ENCODE measurements at places on chromosomes 1 and 21. TPM values are rescaled to one million over a fixed set of nuclear protein-coding genes. Genes with fewer than 3 reads are reported as not detected.

Gene COL16A1
- polyA plus RNA-seq: 7.5 TPM

Gene AMY1B
- not detected for polyA plus RNA-seq

Gene TARDBP
- polyA plus RNA-seq: 66.3 TPM

Gene PGLYRP4
- not detected for polyA plus RNA-seq

Gene SUSD4
- 0.40 TPM for polyA plus RNA-seq

DNA sequence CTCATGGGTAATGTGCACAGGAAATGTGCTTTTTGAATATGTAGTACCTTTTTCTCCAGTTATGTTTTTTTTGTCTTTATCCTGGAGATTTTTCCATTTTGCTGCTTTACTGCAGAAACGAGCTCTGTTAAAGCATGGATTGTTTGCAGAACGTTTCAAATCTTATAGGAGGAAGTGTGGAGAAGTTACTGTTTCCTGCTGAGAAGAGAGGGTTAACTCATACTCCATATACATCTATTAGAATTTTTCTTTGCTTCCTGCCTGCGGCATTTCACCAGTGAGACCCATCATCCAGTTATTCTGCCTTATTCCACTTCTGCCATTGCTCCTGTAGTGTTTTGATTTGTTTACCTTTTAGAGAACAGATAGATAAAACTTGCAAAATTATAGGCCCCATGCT is 2.0 kb downstream of the RPRD2 start:
- H3K27ac ChIP-seq: peak overlapping the region; percentile 97
- no peaks in the 10 kb centered on the region for H3K27me3 ChIP-seq
- no peaks in the 10 kb centered on the region for H3K4me1 ChIP-seq
- H3K36me3 ChIP-seq: no peaks in the 10 kb centered on the region
- peak overlapping the region; percentile 76 for H3K4me3 ChIP-seq
- DNase-seq: no peak

DNA sequence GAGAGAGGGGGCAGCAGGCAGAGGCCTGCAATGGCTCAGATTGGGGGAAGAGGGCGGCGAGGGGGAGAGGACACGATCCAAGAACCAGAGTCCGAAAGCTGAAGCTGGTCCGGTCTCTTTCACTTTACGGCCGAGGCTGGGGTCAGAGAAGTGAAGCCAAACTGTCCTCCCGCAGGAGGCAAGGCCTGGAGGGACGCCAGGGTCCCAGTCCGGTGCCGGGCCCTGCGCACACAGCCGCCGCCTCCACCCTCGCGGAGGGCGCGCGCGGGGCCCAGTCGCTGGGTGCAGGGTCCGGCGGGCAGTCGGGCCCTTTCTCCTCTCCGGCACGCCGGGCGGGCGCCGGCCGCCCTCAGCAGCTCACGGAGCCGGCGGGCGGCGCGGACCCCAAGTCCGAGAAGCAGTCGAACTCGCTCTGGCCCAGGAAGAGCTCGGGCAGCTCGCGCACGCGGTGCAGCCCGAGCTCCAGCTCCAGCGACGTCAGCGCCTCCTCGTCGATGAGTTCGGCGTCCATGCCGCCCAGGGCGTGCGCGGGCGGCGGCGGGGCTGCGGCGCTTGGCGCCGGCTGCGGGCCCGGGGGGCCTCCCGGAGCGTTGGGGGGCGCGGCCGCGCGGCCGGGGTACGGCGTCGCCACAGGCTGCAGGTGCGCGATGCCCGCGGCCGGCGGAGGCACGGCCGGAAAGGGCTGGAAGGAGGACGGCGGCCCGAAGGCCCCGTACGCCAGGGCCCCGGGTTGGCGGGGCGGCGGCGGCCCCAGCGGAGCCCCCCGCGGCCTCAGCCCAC is 749 bp downstream of the CITED4 start:
- H3K4me1 ChIP-seq: peaks cover 6% of the 10 kb centered on the region
- H3K4me3 ChIP-seq: peak overlapping the region; percentile 98
- H3K27me3 ChIP-seq: no peaks in the 10 kb centered on the region
- DNase-seq: peak; percentile 48
- peak overlapping the region; percentile 77 for H3K27ac ChIP-seq

DNA sequence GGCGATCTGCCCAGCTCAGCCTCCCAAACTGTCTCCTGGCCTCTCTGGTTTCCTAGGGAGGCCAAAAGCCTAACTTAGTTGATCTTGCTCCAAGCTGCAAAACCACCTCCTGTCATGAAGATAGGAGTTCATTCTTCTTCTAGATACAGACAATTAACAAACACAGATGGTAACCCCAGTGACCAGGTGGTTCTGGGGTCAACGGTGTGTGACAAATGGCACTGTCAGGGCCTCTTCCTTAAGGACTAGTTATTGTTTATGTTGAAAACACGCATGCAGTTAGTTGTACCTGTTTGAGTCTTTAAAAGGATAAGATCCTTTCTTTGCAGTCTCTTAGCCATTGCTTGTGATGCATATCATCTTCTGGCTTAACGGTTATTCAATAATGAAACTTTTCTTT is 4.6 kb upstream of the UMODL1 start:
- H3K4me1 ChIP-seq: no peaks in the 10 kb centered on the region
- H3K36me3 ChIP-seq: no peaks in the 10 kb centered on the region
- no peak overlapping the region for H3K4me3 ChIP-seq

DNA sequence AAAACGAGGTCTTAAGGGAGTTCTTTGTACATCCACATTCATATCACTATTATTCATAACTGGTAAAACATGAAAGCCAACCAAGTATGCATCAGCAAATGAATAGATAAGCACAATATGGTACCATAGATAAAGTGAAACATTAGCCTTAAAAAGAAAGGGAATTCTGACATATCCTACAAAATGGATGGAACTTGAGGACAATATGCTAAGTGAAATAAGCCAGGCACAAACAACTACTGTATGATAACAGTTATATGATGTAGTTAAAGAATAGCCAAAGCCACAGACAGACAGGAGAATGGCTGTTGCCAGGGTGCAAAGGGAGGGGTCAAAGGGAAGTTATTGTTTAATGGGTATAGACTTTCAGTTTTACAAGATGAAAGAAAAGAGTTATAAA is 148.9 kb downstream of the EIF4G3 start:
- DNase-seq: no peak
- no peak overlapping the region for H3K4me3 ChIP-seq
- H3K27ac ChIP-seq: no peak overlapping the region
- H3K4me1 ChIP-seq: peaks cover 12% of the 10 kb centered on the region

DNA sequence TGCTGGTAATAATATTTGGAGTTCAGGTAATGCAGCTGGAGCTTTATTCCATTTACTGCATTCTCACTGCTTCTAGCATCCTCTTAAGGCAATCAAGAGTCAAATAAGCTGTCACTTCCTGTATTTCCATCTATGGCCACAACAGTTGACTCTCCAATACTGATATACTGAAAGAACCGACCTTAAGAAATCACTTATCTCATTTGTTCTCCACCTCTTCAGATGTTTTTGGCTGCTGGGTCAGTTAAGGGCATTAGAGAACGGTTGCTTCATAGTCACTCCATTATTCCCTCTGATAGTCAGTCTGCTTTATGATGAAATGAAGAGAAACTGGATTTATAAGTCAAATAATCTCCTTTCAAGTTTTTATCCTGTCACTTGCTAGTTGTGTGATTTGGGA is 14.2 kb upstream of the RGS4 start:
- no peak overlapping the region for H3K27ac ChIP-seq
- H3K27me3 ChIP-seq: no peaks in the 10 kb centered on the region
- no peaks in the 10 kb centered on the region for H3K4me1 ChIP-seq
- DNase-seq: no peak
- no peak overlapping the region for H3K4me3 ChIP-seq

GRCh38 chr1:29259802-29260441 is 23.6 kb downstream of the PTPRU start:
- peak; percentile 52 for DNase-seq
- peaks cover 17% of the 10 kb centered on the region for H3K4me1 ChIP-seq
- H3K27ac ChIP-seq: no peak overlapping the region

GRCh38 chr1:113552244-113552643 is 161.9 kb downstream of the MAGI3 start:
- no peak for DNase-seq
- no peak overlapping the region for H3K4me3 ChIP-seq
- H3K27me3 ChIP-seq: no peaks in the 10 kb centered on the region
- H3K4me1 ChIP-seq: no peaks in the 10 kb centered on the region

- H3K27me3 ChIP-seq: peaks cover 67% of the 10 kb centered on the region
- H3K36me3 ChIP-seq: no peaks in the 10 kb centered on the region
- no peaks in the 10 kb centered on the region for H3K4me1 ChIP-seq
Observed at GRCh38 chr1:55039342-55040082, at the start of gene PCSK9. TSS of gene PCSK9 (plus strand) at chr1:55039548. CDS start at chr1:55039838, 290 bp downstream.

DNA sequence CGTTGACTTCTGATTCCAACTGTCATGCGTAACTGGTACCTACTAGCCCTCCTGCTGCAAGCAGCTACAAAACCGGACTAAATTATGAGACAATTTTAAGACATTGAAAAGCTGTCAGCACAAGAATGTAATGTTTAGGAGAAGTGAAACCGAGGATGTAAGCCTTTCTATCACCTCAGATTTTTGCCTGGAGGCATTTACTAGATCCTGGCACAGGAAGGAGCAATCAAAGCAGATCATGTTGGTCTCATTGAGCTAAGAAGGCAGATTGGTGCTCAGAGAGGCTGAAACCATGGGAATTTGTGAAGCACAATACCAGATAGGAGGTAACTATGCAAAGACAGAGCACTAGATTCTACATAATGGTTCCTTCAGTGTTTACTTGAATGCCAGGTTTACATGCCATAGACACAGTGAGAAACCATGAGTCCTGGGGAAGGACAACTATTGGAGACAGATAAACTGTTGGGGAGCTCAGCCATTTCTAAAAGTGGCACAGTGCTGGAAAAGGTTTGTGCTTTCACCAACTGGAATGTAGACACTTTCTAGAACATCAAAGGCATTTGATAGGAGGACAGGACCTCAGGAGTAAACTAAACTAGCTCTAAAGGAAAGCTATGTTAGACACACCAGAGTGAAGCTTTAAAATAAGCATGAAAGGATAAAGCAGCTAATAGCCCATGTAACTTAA is 179.4 kb downstream of the LYPLAL1 start:
- no peaks in the 10 kb centered on the region for H3K36me3 ChIP-seq
- H3K27me3 ChIP-seq: no peaks in the 10 kb centered on the region
- H3K4me1 ChIP-seq: peaks cover 3% of the 10 kb centered on the region
- no peak overlapping the region for H3K4me3 ChIP-seq

- DNase-seq: no peak
- no peaks in the 10 kb centered on the region for H3K36me3 ChIP-seq
- no peak overlapping the region for H3K4me3 ChIP-seq
- no peaks in the 10 kb centered on the region for H3K27me3 ChIP-seq
- H3K27ac ChIP-seq: peak overlapping the region; percentile 91
- peaks cover 13% of the 10 kb centered on the region for H3K4me1 ChIP-seq
Observed at GRCh38 chr1:181021159-181021558, 1.5 kb downstream of the STX6 start.

DNA sequence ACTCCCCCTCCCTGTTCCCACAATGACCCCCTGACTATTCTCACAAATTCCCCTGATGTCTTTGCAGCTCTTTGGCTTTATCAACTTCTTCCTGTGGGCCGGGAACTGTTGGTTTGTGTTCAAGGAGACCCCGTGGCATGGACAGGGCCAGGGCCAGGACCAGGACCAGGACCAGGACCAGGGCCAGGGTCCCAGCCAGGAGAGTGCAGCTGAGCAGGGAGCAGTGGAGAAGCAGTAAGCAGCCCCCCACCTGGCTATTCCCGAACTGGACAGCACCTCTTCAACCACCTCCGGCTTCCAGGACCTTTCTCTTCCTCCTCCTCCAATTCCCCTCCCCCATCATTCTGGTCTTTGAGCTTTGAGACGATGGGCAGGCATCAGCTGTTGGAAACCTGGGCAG is 4.4 kb upstream of the ATXN7L2 start:
- H3K36me3 ChIP-seq: no peaks in the 10 kb centered on the region
- DNase-seq: no peak
- H3K4me1 ChIP-seq: peaks cover 5% of the 10 kb centered on the region
- H3K27me3 ChIP-seq: no peaks in the 10 kb centered on the region

GRCh38 chr1:223312705-223313414 is 51.1 kb downstream of the SUSD4 start:
- no peaks in the 10 kb centered on the region for H3K36me3 ChIP-seq
- H3K27ac ChIP-seq: no peak overlapping the region
- H3K27me3 ChIP-seq: no peaks in the 10 kb centered on the region
- H3K4me3 ChIP-seq: no peak overlapping the region
- DNase-seq: no peak

DNA sequence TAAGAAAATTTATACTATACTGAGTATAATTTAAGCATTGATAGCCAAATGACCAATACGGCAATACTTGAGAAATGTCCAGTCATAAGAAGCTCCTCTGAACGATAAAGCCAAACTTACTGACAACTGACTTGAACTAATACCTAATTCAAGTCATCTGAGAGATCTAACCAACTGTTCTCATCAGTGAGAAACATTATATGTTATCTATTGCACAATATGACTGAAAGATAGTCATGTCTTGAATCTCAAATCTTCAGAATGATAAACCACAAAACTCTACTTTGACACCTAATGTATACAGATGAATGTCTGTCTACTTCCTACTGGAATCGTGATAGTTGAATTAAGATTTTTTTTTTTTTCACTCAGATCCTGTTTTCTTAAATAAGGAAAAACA is 39.0 kb downstream of the APP start:
- H3K4me1 ChIP-seq: peaks cover 25% of the 10 kb centered on the region
- H3K27me3 ChIP-seq: no peaks in the 10 kb centered on the region
- no peak overlapping the region for H3K27ac ChIP-seq
- H3K4me3 ChIP-seq: no peak overlapping the region
- no peak for DNase-seq
- H3K36me3 ChIP-seq: no peaks in the 10 kb centered on the region

DNA sequence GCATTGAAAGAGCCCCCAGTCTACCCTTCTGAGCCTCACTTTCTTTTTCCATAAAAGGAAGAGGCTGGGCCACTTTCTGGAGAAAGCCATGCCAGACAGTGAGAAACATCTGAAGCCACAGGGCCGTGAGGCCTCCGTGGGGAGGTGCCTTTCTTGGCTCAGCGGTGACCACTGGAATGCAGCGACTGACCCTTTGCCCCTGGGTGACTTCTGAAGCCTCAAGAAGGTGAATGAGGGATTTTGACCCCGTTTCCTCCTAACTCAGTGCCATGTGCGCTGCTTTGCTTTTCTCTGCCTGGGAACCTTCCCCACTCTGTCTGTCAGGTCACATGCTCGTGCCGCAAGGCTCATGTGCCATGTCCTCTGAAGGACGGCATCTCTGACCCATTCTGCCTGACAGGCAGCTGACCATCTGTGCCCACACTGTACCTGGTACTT is 44.7 kb upstream of the A3GALT2 start:
- peaks cover 60% of the 10 kb centered on the region for H3K4me1 ChIP-seq
- DNase-seq: peak; percentile 69
- peak overlapping the region; percentile 84 for H3K27ac ChIP-seq
- H3K27me3 ChIP-seq: no peaks in the 10 kb centered on the region
